SJCRH30 (cell line): ENCODE measurements at places on chromosomes 12 and 14.

DNA sequence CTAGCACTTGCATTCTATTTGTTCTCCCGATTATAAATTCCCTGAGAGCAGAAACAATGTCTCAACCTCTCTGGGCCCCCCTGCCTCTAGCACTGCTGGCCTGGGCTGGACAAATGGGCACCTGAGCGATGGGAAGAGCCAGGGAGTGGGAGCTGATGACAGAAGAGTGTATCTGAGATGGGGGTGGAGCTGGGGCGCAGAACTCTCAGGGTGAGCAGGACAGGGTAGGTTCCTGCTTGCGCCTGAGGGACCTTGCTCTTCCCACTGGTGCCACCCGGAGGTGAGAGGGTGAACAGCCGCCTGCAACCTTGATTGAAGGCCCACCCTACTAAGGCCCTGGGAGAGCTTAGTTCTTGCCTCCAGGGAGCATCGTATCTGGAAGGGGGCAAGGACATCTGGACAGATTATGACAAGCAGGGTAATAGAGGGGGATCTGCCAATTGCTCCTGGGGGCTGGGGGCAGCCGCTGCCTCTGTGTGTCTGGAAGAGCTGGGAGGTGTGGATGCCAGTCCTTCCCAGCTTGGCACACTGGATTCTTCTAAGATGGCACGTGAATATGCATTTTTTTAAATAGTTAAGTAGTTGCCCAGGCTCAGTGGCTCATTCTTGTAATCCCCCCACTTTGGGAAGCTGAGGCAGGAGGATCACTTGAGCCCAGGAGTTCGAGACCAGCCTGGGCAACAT, 43.0 kb upstream of the TSPAN9 start:
- DNase-seq: peak; percentile 96

- DNase-seq: peak; percentile 32
These were observed 682 bp upstream of the TRIP11 start for GRCh38 chr14:92040431-92041051.

DNA sequence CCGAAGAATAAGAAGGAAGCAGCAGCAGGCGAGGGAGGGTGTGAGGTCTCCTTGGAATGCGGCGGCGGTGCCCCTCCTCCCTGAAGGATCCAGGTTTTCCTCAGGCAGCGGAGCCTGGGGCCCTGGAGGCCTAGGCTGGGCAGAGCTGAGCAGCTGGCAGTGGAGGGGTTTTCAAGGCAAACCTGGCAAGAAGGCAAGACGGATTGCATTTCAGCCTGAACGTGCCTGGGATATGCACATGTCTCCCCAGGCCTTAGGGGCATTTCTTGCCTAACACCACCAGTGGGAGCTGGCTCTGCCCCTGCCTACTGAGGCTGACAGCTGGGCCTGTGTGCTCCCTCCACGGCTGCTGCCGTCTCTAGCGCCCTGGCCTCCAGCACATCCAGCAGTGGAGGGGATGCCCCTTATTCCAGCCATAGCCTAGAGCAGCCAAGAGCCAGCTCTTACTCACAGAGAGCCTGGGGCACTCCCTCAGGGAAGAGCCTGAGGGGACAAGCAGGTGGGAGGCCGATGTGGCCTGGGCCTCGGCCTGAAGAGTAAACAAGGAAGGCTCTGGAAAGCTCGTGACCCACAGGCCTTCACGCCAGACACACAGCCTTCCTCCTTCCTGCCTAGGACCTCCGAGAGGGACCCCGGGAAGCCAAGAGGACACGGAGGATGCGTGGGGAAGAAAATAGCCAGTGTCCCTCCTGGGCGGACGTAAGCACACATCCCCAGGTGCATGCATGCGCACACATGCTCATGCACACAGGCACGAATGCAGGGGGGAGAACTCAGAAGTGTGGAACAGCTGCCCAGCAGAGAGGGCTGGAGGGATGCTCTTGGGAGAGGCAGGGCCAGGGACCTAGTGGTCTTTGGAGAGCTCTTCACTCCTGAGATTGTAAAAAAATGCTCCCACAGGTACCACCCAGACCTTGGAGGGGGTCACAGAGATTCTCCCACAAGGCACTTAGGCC, 23.0 kb upstream of the EIF2B2 start:
- peak; percentile 97 for DNase-seq

- no peak for DNase-seq
These were observed 19.3 kb downstream of the ZBTB39 start for GRCh38 chr12:56987011-56987410.

GRCh38 chr12:102964872-102965271, 7.4 kb downstream of the ASCL1 start:
- DNase-seq: no peak

- DNase-seq: peak; percentile 34
These were observed 9.2 kb upstream of the LBHD2 start for GRCh38 chr14:103074729-103075367.

DNA sequence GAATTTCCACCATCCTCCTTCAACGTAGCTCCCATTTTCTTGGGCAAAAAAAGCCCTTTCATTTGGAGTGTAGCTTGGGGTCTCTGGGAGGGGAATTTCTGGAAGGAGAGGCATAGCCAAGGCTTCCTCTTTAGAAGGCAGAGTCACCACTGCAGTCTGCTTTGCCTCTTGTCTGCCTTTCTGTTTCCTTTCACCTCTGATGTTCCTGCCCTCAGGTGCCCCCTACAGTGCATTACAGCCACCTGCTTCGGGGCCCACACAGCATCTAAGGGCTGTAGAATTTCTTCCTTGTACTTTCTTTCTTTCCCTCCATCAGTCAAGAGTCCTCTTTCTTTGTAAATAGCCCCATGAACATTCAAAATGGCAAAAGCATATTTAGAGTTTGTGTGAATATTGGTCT, 1313.9 kb downstream of the TMEM121 start:
- DNase-seq: no peak

GRCh38 chr12:20917269-20917668, 106.8 kb downstream of the SLCO1B3 start:
- no peak for DNase-seq

- no peak for DNase-seq
These were observed 11.7 kb downstream of the BEST3 start for GRCh38 chr12:69687390-69687789.

DNA sequence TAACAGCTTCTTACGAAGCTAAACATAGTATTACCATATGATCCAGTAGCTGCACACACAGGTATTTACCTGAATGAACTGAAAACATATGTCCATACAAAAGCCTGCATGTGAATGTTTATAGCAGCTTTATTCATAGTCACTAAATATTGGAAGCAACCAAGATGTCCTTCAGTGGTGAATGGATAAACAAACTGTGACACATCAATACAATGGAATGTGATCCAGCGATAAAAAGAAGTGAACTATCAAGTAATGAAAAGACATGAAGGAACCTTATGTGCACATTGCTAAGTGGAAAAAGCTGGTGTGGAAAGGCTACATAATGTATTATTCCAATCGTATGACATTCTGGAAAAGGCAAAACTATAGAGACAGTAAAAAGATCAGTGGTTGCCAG, 38.1 kb upstream of the JDP2 start:
- no peak for DNase-seq

- DNase-seq: peak; percentile 62
These were observed at the start of gene PLEKHH1 for GRCh38 chr14:67532998-67533753. Gene PLEKHH1, plus strand, starts transcription at chr14:67533290. Its CDS starts 8,578 bp downstream, at chr14:67541868.

DNA sequence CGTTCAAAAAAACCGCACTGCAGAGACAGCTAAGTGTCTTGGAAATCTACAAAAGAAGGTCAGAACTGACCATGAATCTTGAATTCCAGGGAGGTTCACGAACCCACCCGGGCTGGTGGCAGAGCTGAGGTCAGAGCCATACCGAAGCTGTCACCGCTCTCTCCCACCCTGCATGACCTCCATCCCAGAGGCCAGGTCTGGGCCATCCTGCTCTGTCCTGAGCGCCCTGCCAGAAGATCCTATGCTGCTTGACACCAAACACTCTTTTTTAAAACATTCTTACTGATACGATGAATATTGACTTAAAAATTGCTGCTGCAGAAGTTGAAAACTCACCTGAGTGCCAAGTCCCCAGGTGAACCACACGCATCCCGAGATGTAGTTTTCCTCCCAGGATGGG, 329.1 kb upstream of the FKBP4 start:
- no peak for DNase-seq

DNA sequence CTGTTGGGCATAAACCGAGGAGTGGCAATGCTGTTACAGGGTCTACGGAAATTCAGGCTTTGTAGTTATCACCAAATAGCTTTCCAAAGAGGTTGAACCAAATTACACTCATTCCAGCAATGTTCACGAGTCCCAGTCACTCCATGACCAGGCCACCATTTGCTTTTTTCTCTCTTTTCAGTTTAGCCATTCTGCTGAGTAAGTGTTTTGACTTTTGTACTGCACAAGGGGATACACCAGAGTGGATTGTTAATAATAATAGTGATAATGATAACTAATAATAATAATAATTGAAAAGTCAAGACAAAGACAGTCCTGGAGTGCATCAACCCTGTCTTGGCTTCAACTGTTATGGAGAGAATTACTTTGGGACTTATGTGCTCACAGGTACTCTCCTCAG, 343.5 kb downstream of the AACS start:
- DNase-seq: no peak

DNA sequence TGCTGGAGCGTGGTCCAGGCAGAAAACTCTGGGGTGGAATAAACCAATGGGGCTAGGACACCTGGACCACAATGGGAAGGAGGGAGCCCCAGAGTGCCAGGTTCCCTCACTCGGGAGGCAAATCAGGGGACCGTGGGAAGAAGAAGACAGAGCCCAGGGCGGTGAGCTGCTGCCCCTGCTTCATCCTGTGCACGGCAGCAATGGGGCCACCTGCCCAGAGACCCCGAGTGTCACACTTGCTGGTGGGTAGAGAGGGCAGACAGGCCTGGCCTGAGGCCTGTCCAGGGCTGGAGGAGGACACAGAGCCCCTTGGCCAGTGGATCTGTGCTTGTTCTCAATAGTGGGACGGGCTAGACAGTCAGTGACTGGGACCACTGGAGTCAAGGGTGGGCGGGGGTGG, 58.2 kb downstream of the DIO3 start:
- DNase-seq: no peak

DNA sequence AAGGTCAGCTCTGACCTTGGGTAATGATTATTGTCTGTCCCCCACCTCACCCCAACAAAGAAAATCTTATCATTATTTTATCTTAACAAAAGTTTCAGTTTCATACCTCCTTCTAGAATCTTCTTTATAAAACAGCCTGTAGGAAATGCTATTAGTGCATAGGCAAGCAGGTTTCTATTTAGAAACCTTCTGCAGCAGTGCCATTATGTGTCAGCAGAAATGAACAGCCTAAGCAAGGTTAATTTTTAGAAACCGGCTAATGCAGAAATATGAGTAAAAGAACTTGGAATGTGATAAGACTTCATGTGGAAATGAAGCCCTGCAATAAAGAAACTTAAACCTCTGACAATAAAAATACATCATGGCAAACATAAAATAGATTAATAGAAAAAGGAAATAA, 814.4 kb downstream of the FSCB start:
- no peak for DNase-seq

DNA sequence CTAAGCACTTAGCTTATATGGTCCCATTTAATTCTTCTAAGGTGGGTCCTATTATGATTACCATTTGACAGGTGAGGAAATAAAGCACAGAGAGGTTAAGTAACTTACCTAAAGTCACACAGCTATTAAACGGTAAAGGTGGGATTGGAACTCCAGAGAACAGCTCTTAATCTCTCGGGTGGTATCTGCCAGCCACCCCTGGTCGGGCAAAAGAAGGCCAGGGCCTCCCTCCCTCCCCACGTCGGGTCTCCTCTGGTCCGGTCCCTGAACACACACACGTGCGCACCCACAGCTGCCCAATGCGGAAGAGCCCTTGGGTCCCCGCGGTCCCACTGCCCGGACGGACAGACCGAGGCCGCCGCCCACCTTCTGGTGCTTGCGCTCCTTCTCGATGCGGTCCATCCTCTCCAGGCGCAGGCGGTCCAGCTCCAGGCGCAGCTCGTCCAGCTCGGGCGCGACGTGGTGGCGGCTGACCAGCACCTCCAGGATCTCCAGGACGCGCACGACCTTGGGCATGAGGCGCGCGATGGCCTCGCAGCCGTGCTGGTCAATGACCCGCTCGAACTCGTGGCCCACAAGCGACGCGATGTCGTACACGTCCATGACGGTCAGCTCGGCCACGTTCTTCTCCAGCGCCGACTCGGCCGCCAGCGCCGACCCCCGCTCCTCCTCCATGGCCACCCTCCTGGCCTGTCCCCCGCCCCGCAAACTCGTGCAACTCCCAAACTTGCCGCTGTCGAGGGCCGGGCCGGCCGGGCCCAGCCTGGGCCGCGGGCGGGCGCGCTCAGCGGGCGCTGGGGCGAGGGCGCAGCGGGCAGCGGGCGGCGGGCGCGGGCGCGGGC, 490 bp downstream of the RILPL1 start:
- DNase-seq: peak; percentile 46

DNA sequence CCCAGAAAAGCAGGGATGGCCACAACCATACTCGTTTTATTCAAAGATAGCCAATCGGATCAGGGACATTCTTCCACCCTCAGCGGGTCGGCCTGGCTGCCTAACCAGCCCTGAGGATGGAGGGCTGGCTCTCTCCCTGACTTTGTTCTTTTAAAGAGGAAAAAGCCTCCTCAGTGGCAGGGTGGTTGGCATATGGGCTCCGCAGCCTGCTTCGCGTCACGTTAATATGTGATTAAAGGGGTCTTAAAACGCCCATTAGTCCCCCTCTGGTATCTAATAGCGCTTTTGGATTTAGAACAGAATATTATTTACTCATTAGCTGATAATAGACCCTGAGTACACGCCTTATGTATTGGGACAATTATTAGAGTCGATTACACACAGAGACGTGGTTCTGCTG, 199.4 kb downstream of the PHETA1 start:
- DNase-seq: no peak

- peak; percentile 45 for DNase-seq
These were observed 87.7 kb upstream of the FOXN3 start for GRCh38 chr14:89504602-89505313.

- DNase-seq: no peak
These were observed 924.1 kb upstream of the TMEM132C start for GRCh38 chr12:127342861-127343260.

GRCh38 chr12:59600171-59600570, 4.3 kb downstream of the SLC16A7 start:
- DNase-seq: no peak

GRCh38 chr14:60245380-60246177, 3.4 kb upstream of the PPM1A start:
- DNase-seq: peak; percentile 16

- DNase-seq: no peak
These were observed 7.1 kb downstream of the NT5DC3 start for GRCh38 chr12:103833891-103834290.

- DNase-seq: no peak
These were observed 23.3 kb upstream of the SLC6A12 start for GRCh38 chr12:237026-237815.
